ENCODE measurements at places on chromosomes 1 and 21.

DNA sequence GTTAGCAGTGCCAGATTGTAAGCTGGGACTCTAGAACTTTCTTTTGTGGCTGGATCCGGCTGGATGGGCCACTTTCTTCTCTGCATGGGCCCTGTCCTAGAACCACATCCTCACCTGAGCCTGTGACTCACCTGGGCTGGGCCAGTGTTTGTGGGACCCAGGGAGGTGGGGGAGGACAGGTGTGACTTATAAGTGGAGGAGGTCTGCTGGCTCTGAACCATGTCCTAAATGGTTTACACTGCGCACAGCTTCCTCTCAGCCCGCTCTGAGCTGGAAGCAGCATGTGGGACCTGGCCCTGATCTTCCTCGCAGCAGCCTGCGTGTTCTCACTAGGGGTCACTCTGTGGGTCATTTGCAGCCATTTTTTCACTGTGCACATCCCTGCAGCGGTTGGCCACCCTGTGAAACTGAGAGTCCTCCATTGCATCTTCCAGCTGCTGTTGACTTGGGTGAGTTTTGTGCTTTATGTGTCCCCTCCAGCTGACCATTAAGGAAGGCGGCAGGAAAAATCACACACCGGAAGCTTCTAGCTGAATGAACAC, at the start of gene AADACL3:
AADACL3 (plus strand) TSS at position 215 of the 542 bp plus-strand sequence; CDS start at position 282, 67 bp downstream.
- DNase-seq = no peak

DNA sequence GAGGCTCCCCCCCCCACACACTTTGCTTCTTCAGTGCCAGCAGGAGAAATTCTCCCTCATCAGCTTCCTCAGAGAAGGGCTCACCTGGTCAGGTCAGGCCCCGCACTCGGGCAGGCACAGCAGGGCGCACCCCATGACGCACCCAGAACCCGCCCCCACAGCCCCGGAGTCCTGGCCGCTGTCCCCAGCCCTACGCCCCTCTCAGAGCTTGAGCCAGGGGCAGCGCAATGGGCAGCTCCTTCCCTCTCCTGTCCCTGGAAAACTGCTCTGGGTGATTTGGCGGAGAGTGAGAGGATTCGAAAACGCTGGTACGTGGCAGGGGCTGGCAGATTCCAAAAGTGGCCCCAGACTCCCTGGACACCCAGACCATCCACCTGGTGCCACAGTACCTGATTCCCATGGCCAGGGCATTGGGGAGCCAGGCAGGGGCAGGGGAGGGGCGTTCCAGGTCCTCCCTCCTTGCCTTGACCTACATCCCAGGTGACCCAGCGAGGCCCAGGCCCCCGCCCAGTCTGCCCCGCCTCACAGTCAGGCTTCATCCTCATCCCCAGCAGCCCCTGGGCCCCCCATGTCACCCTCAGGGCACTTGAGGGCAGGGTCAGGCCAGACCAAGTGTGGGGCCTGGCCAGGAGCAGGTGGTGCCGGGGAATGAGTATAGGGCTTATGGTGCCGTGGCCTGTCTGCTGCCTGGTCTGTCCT, 23.7 kb downstream of the RRP1 start:
- DNase-seq = no peak

DNA sequence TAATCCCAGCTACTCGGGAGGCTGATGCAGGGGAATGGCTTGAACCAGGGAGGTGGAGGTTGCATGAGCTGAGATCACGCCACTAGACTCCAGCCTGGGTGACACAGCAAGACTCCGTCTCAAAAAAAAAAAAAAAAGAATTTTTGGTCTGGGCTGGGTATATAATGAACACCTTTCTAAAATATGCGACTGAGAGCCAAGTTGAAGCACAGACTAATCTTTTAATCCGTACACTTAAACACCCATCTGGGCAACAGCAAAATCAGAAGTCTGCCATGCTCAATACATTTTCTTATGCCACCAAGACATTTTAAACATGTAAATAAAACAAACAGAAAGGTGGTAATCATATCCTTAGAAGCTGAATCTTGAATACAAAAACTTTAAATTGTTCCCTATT, 31.6 kb upstream of the ABCB10 start:
- no peak for DNase-seq

GRCh38 chr21:33374450-33375096, 28.6 kb upstream of the IFNGR2 start:
- no peak for DNase-seq

- DNase-seq = no peak
Measured at GRCh38 chr21:38913120-38913892, 107.6 kb downstream of the ETS2 start.
